Fibroblast of skin of abdomen (primary cell): ENCODE measurements at places on chromosomes 16 and 17.

GRCh38 chr16:84726079-84726668, 26.4 kb downstream of the USP10 start:
- DNase-seq: peak; percentile 78

DNA sequence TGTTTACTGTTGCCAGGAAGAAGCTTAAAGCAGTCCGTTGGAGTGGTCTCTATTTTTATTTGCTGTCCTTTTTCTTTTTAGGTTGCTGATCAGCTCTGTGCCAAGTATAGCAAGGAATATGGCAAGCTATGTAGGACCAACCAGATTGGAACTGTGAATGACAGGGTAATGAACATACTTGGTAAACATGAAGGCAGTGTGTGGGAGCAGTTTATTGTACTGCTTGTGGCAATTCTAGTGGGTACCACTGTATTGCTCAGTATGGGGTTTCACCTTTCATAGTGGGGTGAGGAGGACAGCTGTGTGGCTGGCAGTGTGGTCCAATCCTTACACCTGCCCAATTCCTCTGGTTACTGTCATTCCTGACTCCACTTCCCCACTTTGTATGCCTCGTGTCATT, 25.3 kb downstream of the IST1 start:
- no peak for DNase-seq

- no peak for DNase-seq
These were observed 1.3 kb downstream of the SLX4 start for GRCh38 chr16:3609895-3610697.

GRCh38 chr16:51210087-51210486, 59.0 kb upstream of the SALL1 start:
- DNase-seq: no peak

GRCh38 chr16:5509794-5510193, 412.2 kb upstream of the EEF2KMT start:
- no peak for DNase-seq
